Dermis microvascular lymphatic vessel endothelial cell (primary cell): ENCODE measurements at places on chromosomes 3 and 15. TPM values are rescaled to one million over a fixed set of nuclear protein-coding genes. Genes with fewer than 3 reads are reported as not detected.

Gene CACNA2D3
- not detected in 2 replicates for total RNA-seq

Gene MST1R
- total RNA-seq = 0.13 TPM in 2 replicates

- DNase-seq = no peak
Measured at GRCh38 chr15:33959844-33960548, 8.3 kb upstream of the CHRM5 start.

- DNase-seq = no peak
Measured at GRCh38 chr15:45179221-45179985, 8.4 kb downstream of the SHF start.

DNA sequence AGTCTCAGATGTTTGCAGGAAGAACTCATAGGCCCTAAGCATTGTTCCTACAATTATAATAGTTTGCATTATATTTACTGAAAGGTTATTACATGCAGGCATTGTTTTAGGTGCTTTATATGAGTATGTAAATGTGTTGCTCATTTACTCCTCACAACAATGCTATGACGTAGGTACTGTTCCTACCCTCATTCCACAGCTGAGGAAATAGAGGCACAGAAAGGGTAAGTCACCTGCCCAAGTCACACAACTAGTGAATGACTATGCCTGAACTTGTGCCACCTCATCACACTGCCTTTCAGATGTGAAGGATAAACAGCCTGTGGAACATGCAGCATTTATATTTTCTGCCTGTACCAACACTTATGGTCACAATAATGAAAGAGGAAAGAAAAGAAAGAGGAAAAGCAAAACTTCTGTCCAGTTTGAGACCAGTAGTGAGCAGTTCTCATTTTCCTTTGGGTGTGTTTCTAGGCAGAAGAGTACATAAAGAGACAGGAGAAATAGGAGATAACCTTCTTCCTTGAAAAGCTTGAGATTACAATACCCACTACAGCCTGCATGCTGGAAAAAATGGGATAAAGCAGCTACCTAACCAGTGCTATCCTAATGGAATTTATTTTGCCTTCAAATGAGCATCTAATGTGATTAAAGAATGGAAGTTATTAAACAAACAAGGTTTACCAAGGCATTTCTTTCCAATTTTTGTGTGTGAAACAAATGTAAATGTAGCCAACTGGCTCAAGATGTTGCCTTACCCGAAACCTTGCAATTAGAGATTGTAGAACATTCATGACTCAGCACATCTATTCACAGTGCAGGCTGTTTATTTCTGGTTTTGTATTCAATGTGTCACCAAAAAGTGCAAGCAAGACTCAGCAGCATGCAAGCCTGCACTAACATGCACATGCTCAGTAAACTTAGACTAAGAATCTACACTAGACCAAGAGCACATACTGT is 20.5 kb upstream of the ENTPD3 start:
- DNase-seq = no peak
